ENCODE measurements at places on chromosomes 7 and 10.

- DNase-seq = no peak
Measured at GRCh38 chr7:37287131-37287855, 161.4 kb downstream of the ELMO1 start.

GRCh38 chr10:19658131-19658530 is 158.1 kb upstream of the PLXDC2 start:
- DNase-seq = no peak

DNA sequence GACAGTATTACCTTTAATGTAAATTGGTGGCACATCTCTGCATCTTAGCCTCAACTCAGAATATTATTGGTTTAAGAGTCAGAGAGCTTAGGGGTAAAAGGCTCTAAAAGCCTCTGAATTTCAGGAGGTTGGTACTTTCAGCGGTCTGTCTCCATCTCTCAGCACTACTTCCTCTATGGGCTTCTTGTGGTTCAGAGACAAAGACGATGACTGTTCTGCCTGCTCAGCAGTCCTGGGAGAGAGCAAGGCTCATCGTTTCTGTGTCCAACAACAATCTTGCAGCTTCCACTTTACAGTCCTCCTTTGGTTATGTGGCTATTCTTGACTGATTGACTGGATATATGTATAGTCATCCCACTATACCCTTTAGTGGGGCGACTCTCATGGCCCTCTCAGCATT is 394.7 kb downstream of the AUTS2 start:
- DNase-seq = no peak

DNA sequence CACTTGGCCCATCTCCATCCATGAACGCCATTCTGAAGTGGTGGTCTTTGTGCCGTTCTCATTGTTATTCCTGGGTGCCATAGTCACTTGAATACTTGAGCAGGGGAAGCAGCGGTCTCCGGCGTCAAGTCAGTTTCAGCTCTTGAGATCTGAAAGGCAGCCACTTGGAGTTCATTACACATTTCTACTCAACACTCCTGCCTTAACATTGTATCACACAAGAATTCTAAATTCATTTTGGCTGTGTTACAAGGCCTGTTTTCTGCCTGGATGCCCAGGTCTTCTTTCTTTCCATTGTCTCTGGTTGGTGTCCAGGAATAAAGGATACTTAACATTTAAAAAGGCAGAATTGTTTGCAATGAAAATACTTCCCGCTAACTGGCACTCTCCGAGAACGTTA is 69.0 kb upstream of the RAB11FIP2 start:
- no peak for DNase-seq

DNA sequence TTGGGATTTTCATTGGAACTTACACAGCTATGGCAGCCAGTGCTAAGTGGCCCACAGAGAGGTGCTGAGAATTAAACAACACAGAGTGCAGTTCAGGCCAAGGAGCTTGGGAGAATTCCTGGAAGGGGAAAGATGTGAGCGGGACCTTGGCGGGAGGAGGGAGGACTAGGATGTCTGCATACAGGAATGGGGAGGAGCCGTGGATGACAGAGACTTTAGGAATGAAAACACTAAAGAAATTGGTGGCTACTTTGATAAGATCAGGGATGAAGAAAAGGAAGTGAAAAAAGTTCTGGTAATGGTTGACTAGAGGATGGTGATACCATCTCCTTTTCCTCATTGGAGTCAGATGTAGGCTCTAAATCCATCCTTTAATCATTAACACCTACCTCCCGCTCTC is 234.2 kb upstream of the FZD8 start:
- no peak for DNase-seq

GRCh38 chr7:39509912-39510311 is 56.3 kb upstream of the YAE1 start:
- DNase-seq = no peak

- no peak for DNase-seq
Measured at GRCh38 chr10:24451325-24451820, 242.4 kb downstream of the KIAA1217 start.

DNA sequence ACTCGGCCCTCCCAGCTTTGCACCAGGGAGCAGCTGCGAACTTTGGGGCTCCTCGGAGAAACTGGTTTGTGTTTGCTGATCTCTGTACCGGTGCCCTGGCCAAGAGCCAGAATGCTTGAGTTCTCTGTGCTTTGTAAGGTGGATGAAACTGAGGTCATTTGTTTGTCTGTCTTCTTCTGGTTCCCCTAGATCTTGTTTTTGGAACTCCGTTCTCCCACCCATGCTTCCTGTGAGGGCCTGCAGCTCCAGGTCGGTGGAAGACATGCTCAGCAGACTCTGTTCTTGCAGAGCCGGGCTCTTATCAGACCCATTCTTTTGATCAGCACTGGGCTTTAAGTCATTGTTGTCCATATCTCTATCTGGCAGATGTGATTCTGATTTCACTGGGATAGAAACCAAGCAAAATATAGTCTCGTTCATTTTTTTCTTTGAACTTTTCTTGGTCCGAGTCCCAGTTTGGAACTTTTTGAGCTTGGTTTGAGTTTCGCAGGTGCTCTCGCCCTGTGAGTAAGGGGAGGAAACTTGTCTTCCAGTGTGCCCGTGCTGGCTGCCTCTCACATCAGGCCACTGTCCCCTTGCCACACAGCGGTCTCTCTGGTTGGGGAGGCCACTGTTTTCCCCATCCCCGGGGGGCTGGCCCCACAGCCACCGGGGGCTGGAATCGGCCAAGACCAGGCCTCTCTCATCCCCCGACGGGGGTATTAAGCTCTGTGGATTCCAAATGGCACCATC is 31.2 kb downstream of the JCAD start:
- peak; percentile 21 for DNase-seq

- DNase-seq = no peak
Measured at GRCh38 chr10:110827875-110828274, 43.9 kb upstream of the PDCD4 start.

GRCh38 chr7:70574314-70574834 is 557.6 kb upstream of the GALNT17 start:
- no peak for DNase-seq

DNA sequence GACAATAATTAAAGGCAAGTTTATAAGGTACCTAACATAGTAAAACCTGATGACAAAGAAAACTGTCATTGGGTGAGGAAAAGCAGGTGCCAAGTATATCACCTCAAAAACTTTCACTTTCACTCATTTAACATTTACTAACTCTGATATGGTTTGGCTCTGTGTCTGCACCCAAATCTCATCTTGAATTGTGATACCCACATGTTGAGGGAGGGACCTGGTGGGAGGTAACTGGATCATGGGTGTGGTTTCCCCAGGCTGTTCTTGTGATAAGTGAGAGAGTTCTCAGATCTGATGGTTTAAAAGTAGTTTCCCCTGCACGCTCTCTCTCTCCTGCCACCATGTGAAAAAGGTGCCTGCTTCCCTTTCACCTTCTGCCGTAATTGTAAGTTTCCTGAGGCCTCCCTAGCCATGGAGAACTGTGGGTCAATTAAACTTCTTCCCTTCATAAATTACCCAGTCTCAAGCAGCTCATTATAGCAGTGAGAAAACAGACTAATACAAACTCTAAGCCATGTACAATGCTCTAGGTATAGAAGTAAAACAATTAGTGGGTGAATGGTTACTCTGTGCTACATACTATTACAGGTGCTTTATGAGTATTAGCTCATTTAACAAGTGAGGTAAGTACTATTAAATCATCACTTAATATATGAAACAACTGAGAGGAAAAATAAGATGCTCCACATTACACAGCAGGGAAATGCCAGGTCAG is 199.0 kb downstream of the CHCHD3 start:
- DNase-seq = no peak

- no peak for DNase-seq
Measured at GRCh38 chr10:49050906-49051305, 64.4 kb downstream of the VSTM4 start.

DNA sequence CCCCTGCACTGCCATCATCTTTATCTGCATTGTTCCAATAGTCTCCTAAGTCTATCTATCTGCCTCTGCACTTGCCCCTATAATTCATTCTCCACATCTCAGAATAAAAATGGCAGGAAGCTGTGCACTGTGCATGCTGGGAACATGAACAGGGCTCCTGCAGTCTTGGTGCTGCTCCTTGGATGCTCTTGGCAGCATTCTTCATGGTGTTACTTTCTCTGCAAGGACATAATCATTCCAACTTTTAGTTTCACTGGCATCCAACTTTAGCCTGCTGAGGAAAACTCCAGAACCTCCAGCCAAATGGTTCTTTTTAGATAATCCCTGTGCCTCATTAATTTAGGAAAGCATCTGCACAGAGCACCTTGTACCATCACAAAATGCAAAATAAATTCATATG is 208.3 kb downstream of the STK31 start:
- no peak for DNase-seq

DNA sequence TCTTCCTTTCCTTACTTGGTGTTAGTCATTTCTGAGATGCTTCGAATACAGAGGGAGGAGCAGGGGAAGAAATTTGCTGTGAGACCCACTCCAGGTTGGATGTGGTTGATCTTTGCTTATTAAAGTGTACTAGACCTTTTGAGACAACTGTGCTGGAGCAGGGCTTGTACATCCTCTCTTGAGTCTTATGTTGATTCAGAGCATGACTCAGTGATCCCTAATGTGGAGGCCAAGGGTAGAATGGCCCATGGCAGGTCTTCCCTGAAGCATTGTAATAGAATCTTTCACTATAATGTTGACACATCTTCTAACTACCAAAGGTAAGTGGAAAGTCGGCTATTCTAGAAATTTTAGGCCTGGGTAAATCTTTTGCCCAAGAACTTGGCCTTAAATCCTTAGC is 17.0 kb upstream of the SFR1 start:
- DNase-seq = no peak

GRCh38 chr7:8176370-8177081 is 85.4 kb downstream of the ICA1 start:
- DNase-seq = peak; percentile 80

- no peak for DNase-seq
Measured at GRCh38 chr7:75064291-75064690, 9.3 kb downstream of the RCC1L start.

GRCh38 chr10:48590945-48591344 is 13.9 kb downstream of the ARHGAP22 start:
- DNase-seq = no peak

- DNase-seq = no peak
Measured at GRCh38 chr10:62136931-62137330, 131.7 kb downstream of the RTKN2 start.

GRCh38 chr10:16155834-16156233 is 281.0 kb upstream of the PTER start:
- no peak for DNase-seq

GRCh38 chr10:63595072-63595471 is 73.9 kb downstream of the REEP3 start:
- DNase-seq = no peak

DNA sequence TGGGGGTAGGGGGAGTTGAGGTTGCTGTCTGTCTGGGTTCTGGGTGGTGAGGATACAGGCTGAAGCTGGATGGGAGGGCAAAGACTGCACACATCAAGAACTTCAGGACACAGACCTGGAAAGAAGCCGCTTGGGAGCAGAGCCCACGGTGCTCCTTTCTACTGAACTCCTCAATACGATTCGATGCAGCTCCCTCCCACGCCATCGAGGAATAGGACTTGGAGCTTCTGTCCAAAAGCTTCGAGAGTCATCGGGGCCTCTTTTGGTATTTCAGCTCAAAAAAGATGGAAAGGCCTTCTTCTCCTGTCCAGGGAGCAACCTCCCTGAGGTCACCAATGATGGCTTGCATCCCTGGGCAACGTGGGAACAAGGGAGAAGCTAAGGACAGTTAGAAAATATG is 407.1 kb upstream of the MGMT start:
- no peak for DNase-seq
